ENCODE measurements at places on chromosomes 5 and 9. TPM values are rescaled to one million over a fixed set of nuclear protein-coding genes. Genes with fewer than 3 reads are reported as not detected.

- DNase-seq = no peak
Measured at GRCh38 chr5:122971333-122971732, 65.2 kb downstream of the PPIC start.

GRCh38 chr5:107794741-107795140 lies 124.0 kb upstream of the EFNA5 start:
- DNase-seq = peak; percentile 60

Gene CHSY3
- 11.9 TPM for total RNA-seq

- DNase-seq = no peak
Measured at GRCh38 chr5:128074171-128074570, 9.4 kb upstream of the SLC12A2 start.

Gene PRRT1B
- not detected for total RNA-seq

Gene ARID3C
- 0.16 TPM for total RNA-seq

Gene PARP8
- total RNA-seq = 36.2 TPM

- DNase-seq = peak; percentile 97
Measured at GRCh38 chr5:38607396-38607795, 51.0 kb upstream of the LIFR start.

- DNase-seq = no peak
Measured at GRCh38 chr5:139646912-139647505, 1.1 kb upstream of the CXXC5 start.

GRCh38 chr5:180349391-180349790 lies 3.7 kb downstream of the GFPT2 start:
- no peak for DNase-seq

Gene HACD4
- total RNA-seq = 2.1 TPM

DNA sequence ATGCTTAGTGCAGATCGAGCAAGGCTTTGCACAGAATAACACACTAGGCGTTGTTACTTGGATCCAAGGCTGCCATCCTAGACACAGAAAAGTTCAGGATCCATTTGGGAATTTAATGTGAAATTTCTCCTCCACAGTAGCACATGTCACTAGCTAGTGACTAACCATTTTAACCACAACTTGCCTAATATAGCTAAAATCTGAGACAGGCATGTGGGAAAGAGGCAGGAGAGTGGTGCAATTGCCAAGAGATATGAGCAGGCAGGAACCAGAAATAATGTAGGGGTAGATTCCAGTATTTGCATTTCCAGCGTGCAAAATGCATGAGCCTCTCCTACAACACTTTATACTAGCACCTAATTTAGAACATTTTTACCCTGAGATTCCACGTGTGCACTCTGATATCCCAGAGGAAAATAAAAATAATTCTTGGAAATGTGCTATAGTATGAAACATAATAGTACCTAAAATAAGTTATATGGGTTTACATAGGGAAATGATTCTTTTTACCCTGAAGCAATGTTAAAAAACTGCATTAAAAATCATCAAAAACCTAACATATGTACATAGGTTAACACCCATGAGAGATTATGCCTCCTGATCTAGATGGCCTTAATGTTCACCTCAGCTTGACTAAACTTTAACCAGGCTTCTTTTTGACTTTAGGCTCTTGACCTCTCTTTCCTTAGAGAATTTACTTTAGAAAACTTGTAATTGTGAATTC lies 1230.6 kb upstream of the NUDT12 start:
- DNase-seq = peak; percentile 56

- no peak for DNase-seq
Measured at GRCh38 chr9:7210854-7211637, 453.3 kb downstream of the KDM4C start.

GRCh38 chr9:120616966-120617935 lies 37.3 kb upstream of the CDK5RAP2 start:
- DNase-seq = peak; percentile 30

DNA sequence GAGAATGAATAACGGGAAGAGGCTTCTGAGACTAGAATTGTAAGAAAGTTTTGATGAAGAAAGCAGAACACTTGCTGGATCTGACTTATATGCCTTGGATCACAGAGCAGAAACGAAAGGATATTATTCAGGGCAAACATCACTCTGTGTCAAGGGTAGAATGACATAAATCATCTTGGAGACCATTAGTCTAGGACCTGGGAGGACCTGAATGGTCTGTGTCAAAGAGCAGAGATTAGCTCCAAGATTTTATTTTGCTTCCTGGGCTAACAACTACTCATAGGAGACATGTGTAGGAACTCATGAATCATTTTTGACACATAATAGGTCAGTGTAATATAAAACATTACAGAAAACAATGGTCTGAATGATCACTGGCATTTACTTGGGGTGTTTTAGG lies 417.9 kb downstream of the SLCO4C1 start:
- no peak for DNase-seq

Gene ITK
- total RNA-seq = 0.48 TPM

- DNase-seq = no peak
Measured at GRCh38 chr5:56191656-56192055, 41.5 kb downstream of the ANKRD55 start.

- peak; percentile 83 for DNase-seq
Measured at GRCh38 chr9:109117856-109118807, 1.6 kb downstream of the TMEM245 start.

Gene ZNF462
- 98.4 TPM for total RNA-seq

Gene BHMT2
- total RNA-seq = not detected

DNA sequence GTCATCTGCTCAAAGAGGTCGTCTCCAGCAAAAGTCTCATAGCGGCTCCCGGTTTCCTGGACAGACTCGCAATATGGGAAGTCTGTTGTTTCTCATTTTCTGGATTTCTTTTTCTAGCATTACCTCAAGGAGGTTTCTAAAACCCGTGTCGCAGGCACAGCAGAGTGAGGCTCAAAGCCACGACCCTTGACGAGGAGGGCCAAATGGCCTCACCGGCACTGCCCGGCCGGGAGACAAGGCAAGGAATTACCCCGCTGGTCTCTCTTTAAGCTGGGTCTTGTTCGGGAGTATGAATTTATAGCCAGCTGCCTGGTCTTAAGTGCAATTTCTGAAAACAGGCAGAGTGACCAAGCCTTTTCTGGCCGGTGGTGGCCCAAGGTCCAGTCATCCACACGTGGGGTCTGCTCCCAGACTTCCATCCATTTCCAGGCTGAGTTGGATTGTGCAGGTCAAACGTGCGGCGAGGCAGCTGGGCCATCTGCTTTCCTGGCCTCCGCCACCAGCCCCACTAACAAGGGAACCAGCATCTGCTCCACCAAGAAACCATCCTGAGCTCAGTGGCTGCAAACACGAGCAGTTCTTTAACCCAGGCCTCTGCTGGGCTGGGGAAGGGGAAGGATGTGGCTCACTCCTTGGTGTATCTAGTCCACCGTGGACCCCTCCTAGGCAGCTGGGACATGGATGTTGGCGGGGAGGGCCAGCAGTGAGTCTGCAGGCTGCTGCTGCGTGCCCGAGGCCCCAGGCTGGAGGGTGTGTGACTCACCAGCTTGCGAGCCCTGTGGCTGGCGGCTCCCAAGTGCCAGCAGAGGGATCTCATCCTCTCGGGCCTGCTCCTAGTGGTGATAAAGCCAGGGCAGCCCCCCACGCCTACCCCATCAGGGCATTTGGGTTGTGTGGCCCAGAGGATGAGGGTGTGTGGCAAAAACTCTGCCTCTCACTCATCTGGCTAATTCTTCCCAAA lies 55.6 kb upstream of the COL5A1 start:
- DNase-seq = peak; percentile 78

DNA sequence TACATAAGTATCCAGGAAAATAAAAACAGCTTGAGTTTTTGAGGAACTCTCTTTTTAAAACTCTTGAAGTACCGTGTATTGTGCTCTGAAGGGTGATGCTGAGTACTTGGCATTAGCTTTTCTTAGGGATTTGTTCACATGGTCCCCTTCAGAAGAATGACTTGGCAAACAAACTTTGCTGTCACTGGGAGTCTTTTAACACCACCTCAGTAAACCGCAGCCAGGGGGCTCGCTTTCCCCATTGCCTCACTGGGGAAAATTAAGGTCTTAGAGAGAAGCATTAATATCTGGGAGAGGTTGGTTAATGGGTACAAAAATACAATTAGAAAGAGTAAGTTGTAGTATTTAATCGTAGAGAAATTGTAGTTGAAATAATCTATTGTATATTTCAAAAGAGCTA lies 105.9 kb upstream of the DAP start:
- DNase-seq = no peak
